ENCODE measurements at places on chromosomes 5 and 9.

GRCh38 chr5:31936683-31937082, 237.4 kb downstream of the GOLPH3 start:
- no peak for DNase-seq

- DNase-seq = no peak
Measured at GRCh38 chr5:58860680-58861079, 277.8 kb downstream of the RAB3C start.

DNA sequence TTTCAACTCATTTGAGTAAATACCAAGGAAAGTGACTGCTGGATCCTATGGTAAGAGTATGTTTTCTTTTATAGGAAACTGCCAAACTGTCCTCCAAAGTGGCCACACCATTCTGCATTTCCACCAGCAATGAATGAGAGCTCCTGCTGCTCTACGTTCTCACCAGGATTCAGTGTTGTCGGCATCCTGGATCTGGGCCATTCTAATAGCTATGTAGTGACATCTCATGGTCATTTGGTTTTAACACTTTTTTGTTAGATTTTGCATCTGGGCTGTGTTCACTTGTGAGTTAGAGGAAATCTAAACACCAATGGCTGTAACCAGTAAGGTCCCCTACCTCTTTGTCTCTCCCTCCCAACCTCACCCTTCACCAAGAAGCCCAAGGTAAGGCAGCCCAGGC, 115.9 kb downstream of the ATPSCKMT start:
- no peak for DNase-seq

- no peak for DNase-seq
Measured at GRCh38 chr5:78638423-78638822, 10.1 kb downstream of the LHFPL2 start.

DNA sequence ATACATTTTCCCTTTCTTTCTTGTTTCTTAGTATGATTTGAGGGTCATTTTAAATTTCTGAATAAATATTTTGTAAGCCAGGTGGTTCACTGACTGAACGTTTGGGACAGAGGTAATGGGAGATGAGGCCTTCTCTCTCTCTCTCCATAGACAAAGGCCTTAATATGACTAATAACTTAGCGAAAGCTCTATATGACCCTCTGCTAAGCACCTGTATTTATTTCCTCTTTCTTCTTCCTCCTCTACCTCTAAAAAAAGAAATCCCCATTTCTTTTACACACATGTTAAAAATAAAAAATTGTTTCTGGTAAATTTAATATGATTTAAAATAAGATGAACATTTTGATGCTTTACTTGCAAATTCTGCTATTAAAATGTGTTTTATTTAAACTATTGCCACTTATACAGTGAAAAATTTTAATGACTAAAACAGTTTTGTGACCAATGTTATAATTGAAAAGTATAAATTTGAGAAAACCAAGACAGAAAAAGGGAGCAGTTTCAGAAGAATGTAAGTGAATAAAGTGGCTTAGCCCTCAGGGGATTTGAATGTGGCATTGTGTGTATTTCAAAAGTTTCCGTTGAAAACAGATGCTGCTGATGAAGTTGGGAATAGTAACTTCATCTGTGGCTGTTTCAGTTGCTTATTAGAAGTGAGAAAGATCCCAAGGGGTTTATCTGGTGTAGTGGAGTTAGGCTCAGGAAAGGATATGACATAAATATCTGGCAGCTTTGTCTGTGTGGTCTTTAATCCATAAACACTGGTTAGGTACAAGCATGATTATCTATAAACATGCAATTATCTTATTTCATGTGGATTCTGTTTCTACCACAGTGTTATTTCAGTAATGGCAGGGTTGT, 128.6 kb upstream of the GRHPR start:
- no peak for DNase-seq

- no peak for DNase-seq
Measured at GRCh38 chr9:136225366-136225747, 20.3 kb downstream of the QSOX2 start.

- DNase-seq = no peak
Measured at GRCh38 chr5:73233053-73233460, 60.1 kb downstream of the TMEM174 start.

DNA sequence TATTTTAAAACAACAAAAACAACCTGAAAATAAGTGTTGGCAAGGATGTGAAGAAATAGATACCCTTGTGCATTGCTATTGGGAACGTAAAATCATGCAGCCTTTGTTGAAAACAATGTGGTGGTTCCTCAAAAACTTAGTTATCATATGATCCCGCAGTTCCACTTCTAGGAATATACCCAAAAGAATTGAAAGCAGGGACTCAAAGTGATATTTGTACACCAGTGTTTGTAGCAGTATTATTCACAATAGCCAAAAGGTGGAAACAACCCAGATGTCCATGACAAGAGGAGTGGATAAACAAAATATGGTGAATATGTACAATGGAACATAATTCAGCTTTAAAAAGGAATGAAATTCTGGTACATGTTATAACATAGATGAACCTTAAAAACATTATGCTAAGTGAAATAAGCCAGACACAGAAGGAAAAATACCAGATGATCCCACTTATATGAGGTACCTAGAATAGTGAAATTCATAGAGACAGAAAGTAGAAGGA, 29.0 kb downstream of the IRF1 start:
- DNase-seq = no peak

DNA sequence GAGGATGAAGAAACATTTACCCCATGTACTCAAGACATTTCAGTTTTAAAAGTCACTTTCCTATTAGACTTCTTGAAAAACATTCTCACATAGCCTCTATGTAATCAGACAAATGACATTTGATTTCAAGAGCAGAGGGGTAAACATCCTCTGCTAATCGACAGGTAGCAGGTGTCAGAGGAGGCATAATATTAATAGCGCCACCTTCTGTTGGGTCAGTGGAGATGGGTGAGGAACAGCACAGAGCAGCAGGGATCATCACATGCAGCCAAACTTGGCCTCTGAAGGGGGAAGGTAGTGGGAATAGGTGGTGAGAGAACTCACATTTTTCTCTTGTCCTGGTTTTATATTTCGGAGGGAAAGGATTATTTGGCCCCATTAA, 3.3 kb upstream of the LSM11 start:
- DNase-seq = no peak

GRCh38 chr9:76882686-76883085, 23.2 kb downstream of the PRUNE2 start:
- no peak for DNase-seq

DNA sequence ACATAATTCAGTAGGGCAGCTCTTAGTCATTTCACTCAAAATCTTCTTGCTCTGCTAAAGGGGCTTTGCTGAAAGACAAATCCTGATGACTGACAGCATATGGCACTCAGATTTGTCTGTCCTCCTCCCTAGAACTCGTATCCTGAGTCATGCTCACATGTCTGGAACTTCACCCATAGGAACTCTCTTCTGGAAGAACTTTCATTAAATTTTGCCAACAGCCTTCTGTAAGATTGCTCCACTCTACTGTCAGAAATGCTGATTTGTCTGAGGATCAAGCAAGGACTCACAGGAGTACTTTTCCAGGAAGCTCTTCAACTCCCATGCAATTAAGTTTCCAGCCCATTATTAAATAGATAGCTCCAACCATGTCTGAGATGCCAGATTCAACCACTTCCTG, 59.8 kb upstream of the SNX2 start:
- DNase-seq = no peak

DNA sequence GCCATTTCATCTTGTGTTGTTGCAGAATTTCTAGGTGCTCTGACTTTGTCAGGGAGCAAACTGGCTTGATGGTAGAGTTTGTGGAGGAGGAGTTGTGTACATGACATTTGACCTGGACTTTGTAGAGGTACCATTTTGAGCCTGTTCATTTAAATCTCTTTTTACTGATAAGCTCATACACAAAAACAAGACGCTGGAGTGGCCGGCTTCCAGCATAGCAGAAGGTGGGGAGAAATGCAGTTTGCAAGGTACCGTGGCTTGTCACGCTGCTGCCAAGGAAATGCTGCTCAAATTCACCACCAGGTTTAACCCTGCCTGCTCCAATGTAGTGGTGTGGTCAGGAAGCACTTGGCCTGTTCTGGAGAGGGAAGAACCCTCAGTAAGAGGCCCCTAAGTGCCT, 18.9 kb upstream of the IQGAP2 start:
- no peak for DNase-seq

DNA sequence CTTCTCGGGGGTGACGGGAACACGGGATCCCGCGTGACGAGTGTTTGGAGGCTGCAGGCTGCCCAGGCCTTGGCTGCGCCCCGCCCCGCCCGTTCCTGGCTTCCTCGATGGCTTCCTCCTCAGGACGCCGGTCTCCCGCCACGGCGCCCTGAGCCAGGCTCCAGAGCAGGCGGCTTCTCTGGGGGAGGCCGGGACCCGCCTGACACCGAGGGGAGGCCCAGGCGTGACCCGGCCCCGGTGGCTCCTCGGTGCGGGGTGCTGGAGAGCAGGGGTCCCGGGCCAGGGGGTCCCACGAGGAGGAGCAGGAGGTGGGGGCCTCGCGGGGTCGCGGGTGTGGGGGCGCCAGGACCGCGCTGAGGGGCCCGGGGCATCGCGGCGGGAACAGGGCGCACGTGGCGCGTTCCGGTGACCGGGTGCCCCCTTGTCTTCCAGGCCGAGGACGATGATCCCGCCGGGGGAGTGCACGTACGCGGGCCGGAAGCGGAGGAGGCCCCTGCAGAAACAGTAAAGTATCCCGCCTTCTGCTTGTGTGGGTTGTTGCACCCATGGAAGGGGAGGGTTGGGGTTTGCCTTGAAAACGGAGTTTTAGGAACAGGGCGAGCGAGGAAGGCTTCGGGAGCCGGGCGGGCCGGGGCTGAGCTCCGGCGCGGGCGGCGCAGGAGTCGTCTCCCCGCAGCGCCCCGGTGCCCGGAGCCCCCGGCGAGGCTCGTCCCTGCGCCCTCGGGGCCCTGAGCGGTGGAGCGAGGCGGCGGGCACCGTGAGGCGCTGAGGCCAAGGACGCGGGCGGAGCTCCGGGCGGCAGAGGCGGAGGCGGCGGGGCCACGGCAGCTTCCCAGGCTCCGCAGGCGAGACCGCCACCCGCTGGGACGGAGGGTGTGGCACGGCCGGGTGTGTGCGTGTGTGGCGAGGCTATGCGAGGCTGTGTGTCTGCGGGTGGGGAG, 22.2 kb downstream of the AHRR start:
- DNase-seq = peak; percentile 52

DNA sequence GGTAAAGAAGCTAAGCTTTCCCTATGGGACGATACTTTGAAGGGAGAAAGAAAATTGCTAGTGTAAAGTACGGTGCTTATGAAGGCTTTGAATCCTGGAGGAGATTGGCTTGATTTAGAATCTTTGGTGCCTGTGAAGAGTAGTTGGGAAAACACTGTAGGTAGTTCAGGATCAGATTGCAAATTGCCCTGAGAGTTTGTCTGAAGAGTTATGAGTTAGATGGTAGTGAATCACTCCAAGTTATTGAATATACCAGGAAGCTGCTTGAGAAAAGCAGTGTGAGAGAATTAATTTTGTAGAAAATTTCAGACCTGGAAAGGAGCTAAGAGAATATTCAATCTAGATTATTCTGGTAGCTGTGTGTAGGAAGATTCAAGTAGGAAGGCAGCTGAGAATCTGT, 11.5 kb downstream of the MAN2A1 start:
- DNase-seq = no peak

GRCh38 chr5:9930156-9930555, 300.0 kb upstream of the TAS2R1 start:
- DNase-seq = no peak

- no peak for DNase-seq
Measured at GRCh38 chr5:19018822-19019221, 969.2 kb downstream of the CDH18 start.

DNA sequence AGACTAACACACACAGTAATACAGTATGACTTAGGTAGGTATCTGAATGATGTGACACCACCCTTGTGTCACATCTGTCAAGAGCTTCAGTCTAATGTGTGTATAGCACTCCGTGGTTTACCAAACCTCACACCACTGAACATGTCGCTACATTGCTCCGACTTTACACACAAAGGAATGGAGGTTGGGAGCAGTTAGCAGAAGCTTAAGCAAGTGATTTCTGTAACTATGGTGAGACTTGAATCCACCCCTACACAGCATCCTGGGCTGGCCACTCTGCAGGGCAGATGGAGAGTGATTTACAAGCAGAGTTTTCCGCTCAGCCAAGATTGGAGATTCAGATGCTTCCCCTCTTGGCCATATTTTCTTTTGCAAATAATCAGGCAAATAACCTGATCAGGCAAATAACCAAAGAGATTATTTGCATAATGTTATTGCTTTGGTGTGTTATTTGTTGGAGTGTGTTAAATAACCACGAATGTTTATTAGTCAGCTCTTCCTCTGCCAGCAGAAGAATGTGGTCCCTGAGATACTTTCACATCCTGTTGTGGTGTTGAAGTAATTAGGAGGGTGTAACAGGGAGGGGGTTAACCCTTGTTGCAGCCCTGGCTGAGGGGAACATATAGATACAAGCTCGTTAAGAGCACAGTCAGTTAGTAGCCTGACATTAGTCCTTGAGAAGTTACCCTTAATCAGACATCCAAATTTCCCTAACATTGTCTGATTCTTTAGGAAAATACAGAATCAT, 92.8 kb downstream of the SNX18 start:
- no peak for DNase-seq

- no peak for DNase-seq
Measured at GRCh38 chr5:171688696-171689495, 96.7 kb upstream of the SMIM23 start.

GRCh38 chr5:158629591-158630312, 470.0 kb downstream of the EBF1 start:
- DNase-seq = no peak

- no peak for DNase-seq
Measured at GRCh38 chr5:40166802-40167201, 512.9 kb upstream of the PTGER4 start.

GRCh38 chr9:8366161-8366926, 566.8 kb upstream of the DMAC1 start:
- DNase-seq = no peak

DNA sequence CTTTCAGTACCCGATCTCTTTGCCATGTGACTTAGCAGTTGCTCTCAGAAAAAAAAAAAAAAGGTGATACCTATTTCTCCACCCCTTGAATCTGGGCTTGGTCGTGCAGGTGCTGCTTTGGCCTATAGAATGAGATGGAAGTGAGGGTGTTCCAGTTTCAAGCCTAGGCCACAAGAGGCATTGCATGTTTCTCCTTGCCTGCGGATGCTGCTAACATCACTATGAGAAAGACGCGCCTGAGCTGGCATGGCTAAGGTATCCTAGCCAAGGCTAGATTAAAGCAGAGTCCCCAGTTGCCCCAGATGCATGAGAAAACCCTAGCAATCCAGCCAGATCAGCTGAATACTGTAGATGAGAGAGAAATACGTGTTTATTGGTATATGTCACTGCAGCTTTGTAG, 14.7 kb upstream of the CSF1R start:
- DNase-seq = no peak

DNA sequence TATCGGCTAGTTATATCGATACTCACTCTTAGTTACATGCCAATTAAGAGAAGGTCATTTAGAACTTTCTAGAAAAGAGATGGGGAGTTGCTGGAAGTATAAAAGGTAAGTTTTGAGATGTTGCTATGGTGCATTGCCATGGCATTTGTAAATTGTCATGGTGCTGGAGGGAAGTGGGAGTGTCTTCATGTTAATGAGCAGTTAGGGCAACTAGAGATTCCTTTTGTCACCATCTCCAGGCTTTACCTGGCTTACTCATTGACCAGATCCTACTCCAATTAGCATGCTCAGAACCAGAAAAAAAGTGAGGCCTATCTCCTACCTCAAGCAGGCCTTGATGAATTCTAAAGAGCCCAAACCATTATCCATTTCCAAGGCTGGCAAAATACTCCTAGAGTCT, 82.8 kb downstream of the PRR16 start:
- no peak for DNase-seq

Data from activated CD4-positive, CD25-positive, alpha-beta regulatory T cell treated with anti-CD3 and anti-CD28 coated beads, Interleukin-2, amount 50 U/mL, for 72 hours (primary cell).